ENCODE measurements at places on chromosomes 3 and 15.

- DNase-seq, result peak; percentile 2
Measured at GRCh38 chr3:88150371-88150770, 612 bp downstream of the C3orf38 start.

- DNase-seq, result no peak
Measured at GRCh38 chr3:107992976-107993684, 97.7 kb downstream of the CD47 start.

DNA sequence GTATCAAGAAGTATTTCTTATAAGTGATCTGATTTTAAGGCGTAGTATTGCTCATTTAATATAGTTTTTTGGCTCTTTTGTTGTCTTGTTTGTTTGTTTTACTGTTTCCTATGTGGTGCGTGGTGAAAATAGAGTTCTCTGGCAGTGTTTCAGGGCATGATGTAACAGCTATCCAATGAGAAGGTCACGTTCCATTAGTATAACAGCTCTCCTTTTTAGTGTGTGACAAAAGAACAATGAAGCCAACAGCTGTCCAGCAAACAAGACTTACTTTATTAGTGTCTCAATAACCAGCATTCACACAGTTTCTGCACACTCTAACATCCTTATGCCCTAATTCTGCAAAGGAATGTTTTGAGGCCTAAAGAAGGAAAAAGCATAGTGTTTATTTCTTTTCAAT, 127.9 kb downstream of the SLC25A26 start:
- peak; percentile 2 for DNase-seq

DNA sequence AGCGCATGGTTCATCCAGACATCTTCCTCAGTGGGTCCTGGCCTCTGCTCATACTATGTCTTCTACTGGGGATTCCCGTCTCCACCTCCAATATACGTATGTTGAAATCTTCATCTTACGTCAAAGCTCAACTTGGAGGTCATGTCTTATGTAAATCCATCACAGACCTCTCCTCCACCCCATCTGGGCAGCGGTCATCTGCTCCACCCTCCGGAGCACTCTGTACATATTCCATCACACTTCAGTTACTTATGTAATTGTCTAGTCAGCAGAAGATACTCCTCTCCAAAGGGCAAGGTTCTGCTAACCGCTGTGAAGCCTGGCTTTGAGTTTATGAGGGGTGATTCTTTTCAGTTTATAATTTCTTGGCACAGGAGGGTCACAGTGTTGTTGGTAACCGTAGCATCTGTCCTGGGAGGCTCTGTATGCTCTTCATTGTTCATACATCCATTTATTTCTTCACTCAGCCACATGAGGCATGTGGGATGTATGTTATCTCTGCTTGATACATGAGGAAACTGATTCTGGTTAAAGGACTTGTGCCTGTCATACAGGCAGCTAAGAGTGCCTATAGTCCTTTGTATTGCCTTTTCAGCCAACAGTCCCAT, 22.1 kb downstream of the MAP2K1 start:
- DNase-seq, result no peak

- DNase-seq, result no peak
Measured at GRCh38 chr15:86906376-86906775, 826.7 kb downstream of the AGBL1 start.

- DNase-seq, result no peak
Measured at GRCh38 chr3:54713455-54713854, 214.4 kb downstream of the LRTM1 start.

- DNase-seq, result no peak
Measured at GRCh38 chr3:51953445-51953844, 1.7 kb upstream of the GPR62 start.
